ENCODE measurements at places on chromosomes 6 and 20.

GRCh38 chr6:157597461-157598312 lies 216.7 kb downstream of the ZDHHC14 start:
- peak; percentile 51 for DNase-seq

DNA sequence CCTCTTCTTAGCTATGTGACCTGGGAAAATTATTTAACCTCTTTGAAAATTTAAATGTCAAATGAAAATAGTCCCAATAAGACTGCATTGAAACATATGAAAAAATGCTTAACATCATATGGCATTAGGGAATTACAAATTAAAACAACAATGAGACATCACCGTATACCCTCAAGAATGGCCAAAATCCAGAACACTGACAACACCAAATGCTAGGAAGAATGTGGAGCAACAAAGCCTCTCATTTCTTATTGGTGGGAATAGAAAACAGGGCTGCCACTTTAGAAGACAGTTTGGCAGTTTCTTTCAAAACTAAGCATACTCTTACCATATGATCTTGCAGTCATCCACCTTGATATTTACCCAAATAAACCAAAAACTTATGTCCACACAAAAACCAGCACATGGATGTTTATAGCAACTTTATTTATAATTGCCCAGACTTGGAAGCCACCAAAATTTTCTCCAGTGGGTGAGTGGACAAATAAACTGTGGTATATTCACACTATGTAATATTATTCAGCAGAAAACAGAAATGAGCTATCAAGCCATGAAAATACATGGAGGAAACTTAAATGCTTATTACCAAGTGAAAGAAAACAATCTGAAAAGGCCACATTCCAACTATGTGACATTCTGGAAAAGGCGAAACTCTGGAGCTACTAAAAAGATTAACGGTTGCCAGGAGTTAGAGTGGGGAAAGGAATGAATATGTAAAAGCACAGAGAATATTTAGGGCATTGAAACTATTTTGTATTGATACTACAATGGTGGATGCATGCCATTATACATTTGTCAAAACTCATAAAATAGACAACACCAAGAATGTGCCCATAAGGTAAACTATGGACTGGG lies 459.9 kb downstream of the GRIK2 start:
- peak; percentile 80 for DNase-seq

DNA sequence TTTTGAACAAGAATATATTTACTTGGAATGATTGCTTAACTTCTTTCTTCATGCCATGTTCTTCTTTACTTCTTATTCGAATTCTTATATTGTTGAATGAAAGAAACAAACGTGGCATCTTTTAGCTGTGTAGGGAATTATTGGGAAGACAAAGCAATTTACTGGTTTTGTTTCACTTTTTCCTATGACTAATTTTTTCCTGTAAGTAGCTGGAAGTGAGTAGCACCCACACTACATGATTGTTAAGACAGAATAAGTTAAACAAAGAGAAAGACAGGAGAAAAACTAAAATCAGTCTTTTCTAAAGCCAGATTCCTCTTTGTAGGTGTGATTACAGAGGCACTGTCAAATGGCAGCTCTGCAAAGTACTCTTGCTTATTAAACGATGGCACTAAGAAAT lies 593.4 kb downstream of the EYS start:
- no peak for DNase-seq

- DNase-seq: peak; percentile 9
Measured at GRCh38 chr6:118263921-118264486, 284.1 kb upstream of the PLN start.

GRCh38 chr20:5072756-5073659 lies 46.8 kb downstream of the PCNA start:
- DNase-seq: peak; percentile 88

DNA sequence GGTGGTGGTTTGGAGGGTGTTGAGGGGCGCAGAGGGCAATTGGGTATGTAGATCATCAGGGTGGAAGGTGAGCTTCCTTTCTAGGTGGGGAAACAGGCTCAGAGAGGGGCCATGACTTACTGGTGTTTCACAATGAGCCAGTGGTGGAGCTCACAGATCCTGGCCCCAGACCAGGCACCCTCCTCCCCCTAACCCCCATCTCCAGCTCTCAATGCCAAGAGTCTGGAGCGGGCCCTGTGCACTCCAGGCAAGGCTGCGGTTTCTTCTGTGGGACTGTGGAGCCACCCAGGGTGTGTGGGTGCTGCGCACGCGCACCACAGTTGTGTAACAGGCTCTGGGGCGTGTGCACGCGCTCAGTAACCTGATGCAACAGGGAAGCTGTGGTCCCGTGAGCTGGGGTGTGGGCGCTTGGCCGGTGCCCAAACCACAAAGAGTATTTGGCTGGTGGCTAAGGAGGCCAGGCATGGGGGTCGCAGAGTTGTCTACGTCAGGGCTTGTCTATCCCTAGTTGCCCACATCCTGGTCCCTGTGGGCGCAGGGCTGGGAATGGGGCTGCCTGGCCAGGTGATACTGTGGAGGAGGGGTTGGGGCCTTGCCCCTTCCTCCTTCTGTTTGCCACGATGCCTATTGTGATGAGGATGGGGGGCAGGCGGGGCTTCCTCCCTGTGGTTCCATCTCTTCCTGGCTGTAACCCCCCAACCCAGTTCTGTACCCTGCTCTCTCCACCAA lies 37.5 kb upstream of the MRPS18A start:
- peak; percentile 86 for DNase-seq

DNA sequence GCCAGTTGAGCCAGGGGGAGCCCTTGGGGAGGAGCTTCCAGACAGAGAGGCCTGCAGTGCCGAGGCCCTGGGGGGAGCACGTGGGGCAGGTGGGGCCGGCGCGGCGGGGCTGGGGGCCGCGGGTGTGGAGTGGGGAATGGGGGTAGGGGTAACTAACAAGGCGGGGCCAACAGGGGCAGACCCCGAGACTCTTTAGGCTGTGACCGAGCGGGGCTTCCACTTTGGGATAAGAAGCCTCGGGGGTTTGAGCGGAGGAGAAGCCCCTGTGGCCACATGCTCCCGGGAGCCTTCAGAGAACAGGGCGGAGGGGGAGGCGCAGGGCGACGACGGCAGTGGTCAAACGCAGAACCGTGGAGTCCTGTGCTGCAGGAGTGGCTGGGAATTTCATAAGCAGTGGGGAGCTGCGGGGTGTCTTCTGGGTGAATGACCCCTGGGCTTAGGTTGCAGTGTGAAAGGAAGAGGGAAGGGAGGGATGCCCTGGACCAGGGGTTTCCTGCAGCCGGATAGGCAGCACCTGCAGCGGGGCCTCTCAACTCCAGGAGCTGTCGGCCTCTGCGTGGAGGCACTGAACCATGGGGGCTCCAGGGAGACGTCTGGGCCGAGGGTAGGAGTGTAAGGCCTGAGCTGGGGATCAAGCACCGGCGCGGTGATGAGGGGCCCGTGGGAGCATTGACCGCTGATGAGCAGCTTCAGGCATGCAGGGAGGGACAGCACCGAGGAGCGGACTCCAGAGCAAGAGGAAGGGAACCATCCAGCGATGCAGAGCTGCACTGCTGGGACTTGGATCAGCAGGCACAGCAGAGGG lies 121.0 kb downstream of the SYNDIG1 start:
- DNase-seq: no peak

DNA sequence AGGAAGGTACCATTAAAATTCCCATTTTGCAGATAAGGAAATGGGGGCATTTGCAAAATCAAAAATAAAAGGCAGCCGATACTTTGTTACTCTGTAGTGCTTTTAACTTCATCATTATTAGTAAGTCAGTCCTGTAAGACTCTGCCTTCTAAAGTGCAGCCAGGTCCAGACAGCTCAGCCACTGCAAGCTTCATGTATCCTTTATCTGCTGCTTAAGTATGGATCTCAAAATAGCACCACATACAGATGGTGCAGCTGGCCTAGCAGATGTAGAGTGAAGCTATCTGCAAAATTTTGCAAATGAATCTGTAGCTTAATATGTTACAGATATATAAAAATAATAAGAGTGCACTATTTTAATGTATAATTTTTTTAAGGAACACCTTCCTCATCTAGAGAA lies 53.4 kb downstream of the NUS1 start:
- no peak for DNase-seq

- DNase-seq: no peak
Measured at GRCh38 chr6:20706939-20707485, 172.8 kb downstream of the CDKAL1 start.

- DNase-seq: no peak
Measured at GRCh38 chr6:89542866-89543265, 95.7 kb downstream of the LYRM2 start.

- DNase-seq: peak; percentile 26
Measured at GRCh38 chr6:122322824-122323223, 76.6 kb upstream of the HSF2 start.

GRCh38 chr6:150297327-150298029 lies 71.3 kb upstream of the IYD start:
- peak; percentile 92 for DNase-seq

- DNase-seq: no peak
Measured at GRCh38 chr6:135707426-135707825, 144.1 kb upstream of the PDE7B start.
